ENCODE measurements at places on chromosomes 7 and 10.

DNA sequence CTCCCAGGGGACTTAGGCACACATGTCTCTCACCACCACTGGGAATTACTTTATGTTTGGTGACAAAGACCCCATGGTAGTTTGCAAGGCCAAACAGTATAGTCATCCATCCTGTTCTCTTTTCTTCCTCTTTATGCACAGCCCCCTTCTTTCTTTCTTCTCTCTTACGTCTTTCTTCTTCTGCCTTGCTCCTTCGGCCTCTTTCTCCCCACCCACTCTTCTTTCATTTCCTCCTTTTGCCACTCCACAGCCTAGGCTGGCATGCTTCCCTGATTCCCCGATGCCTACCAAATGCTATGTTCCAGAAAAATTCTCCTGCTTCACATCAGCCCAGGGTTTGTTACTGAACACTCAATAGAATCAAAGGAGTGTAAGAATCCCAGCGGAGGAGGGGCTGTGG, 62.4 kb upstream of the MKLN1 start:
- no peak for DNase-seq

- DNase-seq = no peak
Observed at GRCh38 chr7:111238886-111239285, 148.0 kb downstream of the LRRN3 start.

GRCh38 chr7:33596686-33597085, 308.7 kb upstream of the BMPER start:
- no peak for DNase-seq

DNA sequence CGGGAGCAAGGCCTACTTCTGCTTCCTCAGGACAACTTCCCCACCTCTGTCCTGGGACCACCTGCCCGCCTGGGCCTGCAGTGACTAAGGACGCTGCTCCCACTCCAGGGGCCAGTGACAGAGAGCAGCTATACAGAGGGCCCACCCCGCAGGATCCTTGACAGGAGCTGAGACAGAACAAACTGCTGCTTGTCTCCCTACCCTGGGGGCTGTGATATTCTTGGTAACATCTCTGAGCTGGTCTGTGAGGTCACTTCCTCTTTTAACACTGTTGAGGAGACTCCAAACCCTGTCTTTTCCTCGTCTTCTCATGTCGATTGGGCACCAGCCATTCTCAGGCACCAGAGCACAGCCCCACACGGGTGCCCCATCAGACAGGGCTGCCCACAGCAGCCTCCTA, 6.9 kb upstream of the MRPS24 start:
- DNase-seq = no peak

DNA sequence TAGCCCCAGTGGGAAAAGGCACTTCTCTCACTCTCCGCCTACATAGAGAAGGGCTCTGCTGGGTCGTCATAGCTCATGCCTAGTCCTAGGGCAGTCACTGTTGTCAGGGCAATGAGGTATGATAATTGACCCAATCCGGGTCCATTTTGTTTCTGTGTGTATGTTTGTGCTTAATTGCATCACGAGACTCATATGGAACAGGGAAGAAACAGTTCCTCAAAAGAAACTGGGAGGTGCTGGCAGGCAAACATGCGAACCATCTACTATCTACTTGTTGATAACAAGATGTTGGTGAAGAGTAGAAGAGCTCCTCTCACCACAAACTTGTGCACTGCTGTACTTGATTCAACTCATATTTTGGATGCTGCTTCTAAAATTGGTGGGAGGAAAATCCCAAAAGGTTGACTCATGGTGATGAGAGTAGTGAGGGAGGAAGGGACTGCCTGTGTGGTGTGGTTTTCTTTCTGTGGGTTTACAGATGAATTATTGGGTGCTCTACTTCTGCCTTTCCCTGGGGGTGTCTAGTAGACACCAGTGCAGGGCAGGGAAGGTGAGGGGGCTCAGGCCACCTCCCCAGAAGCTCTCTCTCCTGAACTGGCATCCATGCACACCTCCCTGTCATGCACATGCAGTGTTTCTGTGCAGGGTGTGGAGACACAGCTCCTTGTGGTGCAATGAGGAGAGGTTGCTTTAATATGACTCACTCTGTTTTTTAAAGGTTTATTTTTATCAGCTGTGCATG, 29.4 kb downstream of the LSMEM1 start:
- no peak for DNase-seq

DNA sequence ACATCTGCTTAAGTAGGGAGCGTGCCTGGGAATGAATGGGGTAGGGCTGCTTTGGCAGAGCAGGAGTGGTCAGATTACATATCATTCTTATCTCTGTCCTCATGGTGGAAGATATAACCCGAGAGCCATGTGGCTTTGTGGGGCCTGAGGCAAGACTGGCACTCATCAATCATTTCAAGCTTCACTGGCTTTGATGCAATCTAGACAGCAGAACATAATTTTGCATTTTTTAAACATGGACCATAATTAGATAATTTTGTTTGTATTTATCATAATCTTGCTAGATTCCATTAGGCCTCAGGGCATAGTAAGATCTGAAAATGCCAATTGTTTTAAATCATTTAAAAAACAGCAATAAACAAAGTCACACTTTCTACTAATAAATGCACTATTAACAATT, 480.3 kb downstream of the NXPH1 start:
- DNase-seq = no peak

DNA sequence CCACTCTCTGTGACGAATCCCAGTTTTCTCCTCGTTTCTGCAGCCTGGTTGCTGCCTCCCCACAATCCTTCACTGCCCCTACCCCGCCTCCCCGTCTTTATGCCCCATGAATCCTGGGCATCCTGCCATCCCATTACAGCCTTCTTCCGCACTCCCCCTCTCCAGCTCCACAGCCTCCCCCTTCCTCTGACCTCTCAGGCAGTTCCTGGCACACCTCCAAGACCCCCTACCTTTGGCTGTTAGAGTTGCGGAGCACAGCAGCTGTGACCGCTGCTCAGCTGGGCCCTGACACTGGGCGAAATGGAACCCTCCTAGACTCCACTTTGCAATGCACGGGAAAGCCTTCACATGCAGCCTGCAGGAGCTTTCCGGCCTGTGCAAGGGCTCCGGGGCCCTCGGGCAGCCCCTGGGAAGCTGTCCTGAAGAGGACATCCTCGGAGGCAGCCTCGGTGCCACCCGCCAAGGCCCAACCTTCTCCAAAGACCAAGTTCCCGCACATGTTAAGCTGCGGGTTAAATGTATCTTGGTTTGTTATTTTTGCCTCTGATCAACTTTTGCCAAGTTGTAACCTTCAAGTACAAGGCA, 400.7 kb upstream of the MKI67 start:
- DNase-seq = no peak

DNA sequence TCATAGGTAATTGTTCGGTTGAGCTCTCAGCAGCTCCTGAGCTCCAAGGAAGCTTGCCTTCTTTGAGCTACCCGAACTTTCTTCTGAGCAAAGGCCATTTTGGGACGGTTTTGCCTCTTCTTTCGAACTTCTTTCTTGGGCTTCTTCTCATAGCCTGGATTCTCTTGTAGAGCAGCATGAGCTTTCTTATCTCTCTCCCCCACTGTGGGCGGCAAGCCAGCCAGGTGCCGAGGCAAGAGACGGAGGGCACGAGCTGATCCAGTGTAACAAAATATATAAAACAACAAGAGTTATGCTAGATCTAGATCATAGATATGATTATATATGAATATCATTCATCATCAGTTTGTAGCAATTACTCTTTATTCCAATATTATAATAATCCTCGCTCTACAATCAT, 16.5 kb upstream of the KNDC1 start:
- no peak for DNase-seq

- DNase-seq = no peak
Observed at GRCh38 chr7:55055479-55055878, 36.7 kb downstream of the EGFR start.

DNA sequence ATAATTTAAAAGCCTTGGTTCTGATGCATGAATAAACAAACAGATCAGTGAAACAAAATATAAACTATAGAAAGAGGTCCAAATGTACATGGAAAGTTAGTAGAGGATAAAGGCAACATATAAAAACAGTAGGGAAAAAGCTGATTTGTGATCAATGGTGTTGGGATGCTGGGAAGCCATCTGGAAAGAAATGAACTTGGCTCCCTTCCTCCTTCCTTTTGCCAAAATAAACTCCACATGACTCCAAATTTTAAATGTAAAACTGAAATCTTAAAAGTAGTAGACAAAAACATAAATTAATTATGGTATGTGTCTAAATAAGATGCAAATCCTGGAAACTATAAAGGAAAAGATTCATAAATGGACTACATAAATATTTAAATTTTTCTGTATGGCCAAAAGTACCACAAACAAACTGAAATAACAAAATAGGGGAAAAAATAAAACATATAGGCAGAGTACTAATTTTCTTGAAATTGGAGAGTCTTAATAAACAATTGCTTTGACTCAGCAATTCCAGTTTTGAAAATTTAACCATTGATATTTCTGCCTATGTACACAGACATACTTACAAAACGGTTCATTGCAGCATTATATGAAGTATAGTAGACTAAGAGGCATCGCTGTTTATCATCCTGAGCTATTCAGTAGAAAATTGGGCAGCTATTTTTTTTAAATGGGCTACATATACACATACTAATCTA, 77.0 kb upstream of the TRIM24 start:
- no peak for DNase-seq

DNA sequence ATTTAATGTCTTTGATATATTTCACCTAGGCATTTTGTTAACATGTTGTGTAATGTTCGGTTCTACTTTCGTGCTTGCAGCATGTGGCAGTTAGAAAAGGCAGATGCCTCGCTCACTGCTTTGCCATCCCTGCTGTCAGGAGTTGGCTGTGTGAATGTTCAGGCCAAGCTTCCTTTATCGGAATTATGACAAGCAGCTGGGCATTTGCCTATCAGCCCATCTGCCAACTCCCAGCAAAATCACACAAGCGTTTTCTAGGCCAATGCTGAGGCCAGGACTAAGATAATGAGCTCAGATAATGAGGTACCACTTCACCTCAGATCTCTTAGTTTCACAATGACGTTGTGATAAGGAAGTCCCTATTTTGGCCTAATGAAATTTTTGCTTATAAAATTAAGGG, 212.7 kb upstream of the FAM3C start:
- DNase-seq = no peak

DNA sequence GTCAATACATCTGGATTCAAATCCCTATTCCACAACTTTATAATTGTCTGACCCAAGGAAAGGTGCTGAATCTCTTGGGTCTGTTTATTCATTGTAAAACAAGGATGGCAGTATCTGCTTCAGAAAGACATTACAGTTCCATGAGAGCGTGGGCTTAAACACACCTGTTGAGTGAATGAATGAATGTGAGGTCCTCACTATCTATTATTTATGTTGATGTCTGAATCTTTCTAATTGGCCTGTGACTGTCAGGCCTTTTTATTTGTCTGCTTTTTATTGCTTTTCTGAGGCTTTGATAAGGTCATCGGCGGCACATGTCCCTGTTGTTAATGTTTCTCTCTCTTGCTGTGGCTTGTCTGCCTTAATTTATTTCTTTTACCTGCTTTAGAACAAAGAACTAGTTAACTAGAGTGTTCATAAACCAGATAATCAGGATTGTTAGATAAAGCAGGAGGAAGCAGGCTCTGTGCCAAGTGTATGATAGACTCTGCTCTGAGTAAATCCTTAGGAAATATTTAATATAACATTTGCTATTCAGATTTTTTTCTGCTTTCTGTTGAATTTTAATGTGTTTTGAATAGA, 42.3 kb upstream of the CYCS start:
- DNase-seq = no peak

DNA sequence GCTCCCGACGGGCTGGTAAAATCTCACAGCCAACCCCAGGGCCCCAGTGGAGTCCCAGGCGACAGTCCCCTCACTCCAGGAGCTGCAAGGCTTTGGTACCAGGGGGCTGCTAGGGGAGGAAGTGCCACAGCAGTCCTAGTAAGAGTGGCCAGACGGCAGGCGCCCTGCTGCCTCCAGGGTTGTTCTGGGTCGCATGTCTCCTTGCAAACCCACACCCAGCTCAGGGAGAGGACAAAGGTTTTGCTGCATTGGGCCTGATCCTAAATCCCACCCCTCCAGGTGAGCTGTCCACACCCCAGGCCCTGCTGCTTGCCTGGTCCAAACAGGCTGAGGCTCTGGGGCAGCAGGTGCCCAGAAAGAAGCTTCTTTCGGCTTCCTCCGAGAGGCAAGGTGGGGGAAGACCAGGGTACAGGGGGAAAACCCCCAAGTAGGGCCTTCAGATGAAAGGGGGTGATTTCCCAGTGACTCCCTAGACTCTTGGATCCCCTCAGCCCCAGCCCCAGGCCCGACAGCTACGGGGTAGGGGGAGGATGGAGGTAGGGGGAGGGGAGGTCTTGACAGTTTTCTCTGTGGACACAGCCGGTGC, 4.2 kb upstream of the KCP start:
- DNase-seq = no peak

DNA sequence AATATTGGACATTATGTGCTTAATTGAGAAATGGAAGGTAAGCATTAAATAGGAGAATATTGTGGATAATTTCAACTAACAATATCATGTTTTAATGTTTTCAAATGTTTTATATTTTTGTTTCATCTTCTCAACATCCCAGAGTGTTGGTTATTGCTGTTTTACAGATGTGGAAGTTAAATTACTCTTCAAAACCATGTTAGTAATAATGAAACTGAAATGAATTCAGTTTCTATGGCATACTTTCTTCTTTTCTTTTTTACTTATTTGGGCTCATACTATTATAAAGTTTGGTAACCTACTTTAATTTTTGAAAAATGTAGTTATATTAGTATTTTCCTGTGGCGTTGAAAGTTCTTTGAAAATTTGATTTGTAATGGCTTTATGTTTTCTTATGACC, 4.2 kb downstream of the GLRX3 start:
- DNase-seq = no peak

DNA sequence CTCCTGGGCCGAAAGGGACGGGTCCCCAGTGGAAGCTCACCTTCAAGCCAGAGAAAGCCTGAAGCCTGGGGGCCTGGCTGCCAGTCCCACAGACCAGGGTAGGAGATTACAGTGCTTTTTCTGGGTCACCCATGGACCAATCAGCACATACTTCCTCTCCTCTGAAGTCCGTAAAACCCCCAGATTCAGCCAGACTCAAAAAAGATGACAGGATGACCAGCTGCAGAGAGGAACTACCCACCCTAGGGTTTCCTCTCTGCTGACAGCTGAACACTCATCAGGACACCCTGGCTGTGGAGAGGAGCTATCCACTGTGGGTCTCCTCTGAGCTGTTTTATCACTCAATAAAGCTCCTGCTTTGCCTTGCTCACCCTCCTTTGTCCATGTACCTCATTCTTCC, 78.0 kb downstream of the SAMD9 start:
- DNase-seq = no peak

DNA sequence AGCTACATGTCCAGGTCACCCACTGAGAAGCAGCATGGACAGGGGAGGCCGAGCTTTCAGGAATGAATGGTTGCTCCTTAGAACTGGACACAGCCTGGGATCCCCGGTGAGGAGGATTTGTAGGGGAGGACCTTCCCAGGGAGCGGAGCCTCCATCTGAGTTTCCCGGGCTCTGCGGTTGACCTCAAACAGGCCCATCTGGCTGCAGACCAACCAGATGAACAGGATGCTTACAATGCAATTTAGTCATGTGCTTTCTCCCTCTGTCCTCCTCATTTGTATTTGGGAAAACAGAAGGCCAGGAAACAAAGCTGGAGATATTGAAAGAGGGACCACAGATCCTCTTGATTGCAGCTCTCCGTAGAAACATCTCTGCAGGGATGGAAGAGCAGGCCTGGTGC, 104.8 kb downstream of the EMX2 start:
- DNase-seq = no peak

- no peak for DNase-seq
Observed at GRCh38 chr10:132591166-132591971, 53.8 kb downstream of the INPP5A start.

- DNase-seq = no peak
Observed at GRCh38 chr7:47847207-47847606, 101.1 kb downstream of the PKD1L1 start.

Measured in stimulated activated CD8-positive, alpha-beta memory T cell treated with anti-CD3 and anti-CD28 coated beads, Interleukin-4, amount 100 ng/mL, for 24 hours (primary cell).